ENCODE measurements at places on chromosomes 5 and 9. TPM values are rescaled to one million over a fixed set of nuclear protein-coding genes. Genes with fewer than 3 reads are reported as not detected.

- no peak for DNase-seq
Observed at GRCh38 chr5:135119481-135119880, 85.5 kb upstream of the PITX1 start.

Gene DMGDH
- total RNA-seq = 0.37 TPM

DNA sequence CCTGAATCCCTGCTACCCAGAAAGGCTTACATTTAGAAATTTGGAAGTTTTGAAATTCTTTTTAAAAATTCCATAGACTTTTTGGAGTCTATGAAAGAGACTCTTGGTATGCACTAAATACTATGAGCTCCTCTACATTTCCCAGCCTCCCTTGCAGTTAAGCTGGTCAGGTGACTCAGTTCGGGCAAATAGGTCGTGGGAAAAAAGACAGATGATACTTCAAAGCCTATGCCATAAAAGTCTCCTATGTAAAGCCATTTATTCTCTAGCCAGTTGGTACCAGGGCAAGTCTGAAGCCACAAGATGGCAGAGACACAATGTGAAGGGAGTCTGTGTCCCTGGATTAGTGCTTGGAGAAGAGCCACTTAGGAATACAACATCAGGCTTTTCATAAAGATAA is 101.8 kb downstream of the BOD1 start:
- no peak for DNase-seq

DNA sequence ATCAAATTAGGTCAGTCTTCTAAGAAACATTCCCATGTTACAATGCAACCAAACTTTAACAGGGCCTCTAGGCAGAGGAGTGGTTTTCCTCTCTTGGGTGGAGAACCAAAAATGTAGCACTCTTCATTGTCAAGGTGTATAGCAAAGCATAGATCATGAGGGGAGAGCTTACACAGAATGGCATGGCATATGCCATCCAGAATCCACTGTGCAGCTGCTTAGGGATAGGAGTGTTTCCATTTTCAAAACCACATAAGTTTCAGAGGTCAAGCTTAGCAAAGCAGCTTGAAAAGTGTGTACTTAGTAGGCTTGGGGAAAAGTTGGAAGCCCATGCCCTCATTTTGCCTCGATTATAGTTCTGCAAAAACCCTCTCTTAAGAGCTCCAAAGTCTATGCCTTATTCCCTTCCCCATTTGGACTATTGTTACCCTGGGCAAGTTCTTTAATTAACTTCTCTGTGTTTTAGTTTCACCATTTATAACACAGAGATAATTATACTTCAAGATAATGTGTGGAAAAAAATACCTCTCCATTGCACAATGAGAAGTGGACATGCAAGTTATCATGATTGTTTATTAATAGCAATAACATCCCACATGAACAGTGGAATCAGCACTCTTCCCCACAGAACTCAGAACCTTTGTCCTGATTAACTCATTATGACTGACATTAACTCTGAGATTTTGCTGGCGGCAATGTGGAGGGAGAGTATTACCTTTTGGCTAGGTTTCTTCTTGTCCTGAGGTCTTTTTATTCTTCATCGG is 398.9 kb upstream of the WWC1 start:
- DNase-seq = no peak

- no peak for DNase-seq
Observed at GRCh38 chr5:38121420-38121819, 136.9 kb upstream of the EGFLAM start.

DNA sequence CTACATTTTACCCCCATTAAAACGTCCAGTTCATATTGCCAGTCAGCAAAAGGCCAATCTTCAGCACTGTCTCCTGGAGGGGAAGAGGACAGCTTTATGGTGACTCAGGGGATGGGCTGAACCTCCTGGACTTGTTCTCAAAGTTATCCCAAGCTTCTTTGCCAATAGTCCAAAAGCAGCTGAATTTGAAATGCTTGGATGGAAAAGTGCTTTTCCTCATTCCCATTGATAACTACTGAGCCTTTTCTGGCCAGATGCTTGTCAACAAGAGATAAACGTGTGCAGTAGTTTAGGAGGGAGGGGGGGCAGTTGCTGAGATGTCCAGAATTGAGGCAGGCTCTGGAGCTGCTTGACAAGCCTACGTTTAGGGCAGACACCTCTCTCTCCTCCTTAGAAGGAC is 43.5 kb downstream of the MTX3 start:
- DNase-seq = no peak

Gene F12
- total RNA-seq = 7.3 TPM

DNA sequence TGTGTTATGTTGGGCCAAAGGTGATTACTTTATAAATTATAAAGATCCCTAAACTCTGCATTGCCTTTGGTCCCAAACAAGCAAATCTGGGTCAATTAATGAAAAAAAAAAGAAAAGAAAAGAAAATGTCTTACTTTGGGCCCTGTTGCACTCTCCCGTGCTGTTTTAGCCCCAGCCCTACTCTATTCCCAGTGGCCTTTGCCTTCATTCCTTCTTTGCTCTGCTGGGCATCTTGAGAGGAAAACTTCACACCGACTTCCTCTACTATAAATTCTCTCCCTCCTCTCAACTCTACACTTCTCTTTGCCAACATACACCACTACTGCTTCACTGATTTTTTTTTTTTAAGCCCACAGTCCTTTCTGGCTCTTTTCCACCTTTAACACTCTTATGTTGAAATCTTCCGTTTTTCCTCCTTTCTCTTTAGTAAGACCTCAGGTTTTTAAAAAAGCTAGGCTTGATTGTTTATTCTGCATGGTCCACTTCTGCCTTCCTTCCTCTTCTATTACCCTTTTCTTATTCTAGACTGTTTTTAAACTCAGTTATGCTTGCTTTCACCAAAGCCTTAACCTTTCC is 4.5 kb upstream of the MSMP start:
- no peak for DNase-seq

DNA sequence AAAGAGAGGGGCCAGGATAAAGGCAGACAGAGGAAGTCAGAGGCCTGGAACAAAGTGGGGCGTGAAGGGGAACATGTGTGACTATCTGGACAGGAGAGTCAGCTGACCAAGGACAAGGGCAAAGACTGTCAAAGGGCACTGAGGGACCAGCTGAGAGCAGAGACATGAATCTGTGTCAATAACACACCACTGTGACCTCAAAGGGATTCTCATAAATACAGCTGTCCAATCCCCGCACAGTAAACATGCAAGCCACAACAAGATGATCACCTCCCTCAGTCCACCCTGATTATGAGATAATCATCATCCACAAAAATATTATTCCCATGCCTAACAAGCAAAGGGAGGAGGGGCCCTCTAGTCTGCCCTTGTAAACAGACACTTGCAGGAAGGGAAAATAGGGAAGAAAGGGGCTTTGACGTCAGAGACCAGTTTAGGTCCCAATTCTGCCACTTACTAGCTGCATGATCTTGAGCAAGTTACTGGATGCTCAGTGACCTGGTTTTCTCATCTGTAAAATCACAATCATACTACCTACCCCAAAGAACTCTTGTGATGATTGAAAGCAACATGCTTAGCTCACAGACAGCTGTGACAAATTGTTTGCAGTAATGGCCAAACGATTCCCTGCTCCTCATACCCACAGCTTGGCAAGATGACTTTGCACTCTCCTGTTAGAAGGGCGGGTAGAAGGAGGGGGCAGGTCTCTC is 41.8 kb downstream of the RAPGEF1 start:
- DNase-seq = peak; percentile 39

Gene GMCL2
- total RNA-seq = not detected

DNA sequence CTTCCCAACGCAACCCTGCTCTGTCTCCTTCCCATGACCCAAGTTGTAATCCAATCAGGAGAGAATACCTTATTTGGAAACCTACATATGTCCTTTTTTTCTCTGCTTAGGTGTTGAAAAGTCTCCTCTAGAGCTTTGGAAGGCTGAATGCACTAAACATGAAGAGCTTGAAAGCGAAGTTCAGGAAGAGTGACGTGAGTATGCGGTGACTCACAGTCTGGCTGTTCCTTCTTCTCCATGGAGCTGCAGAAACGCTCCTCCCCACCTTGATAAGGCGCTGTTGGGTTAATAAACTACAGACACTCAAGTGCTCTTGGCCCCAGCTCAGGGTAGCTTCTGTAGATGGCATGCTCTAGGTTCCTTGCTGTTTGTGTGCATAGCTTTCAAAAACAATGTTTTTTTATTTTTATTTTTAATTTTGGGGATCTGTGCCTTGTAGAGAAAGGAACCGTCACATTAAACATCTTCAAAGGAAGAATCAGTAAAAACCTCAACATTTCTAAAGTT is 30.7 kb downstream of the RAI14 start:
- peak; percentile 97 for DNase-seq

Gene PAPPA
- 0.39 TPM for total RNA-seq

GRCh38 chr9:92155221-92155620 is 40.0 kb upstream of the SPTLC1 start:
- no peak for DNase-seq

- no peak for DNase-seq
Observed at GRCh38 chr5:166529200-166529599, 1762.2 kb upstream of the WWC1 start.

Gene BARHL1
- total RNA-seq = not detected

- DNase-seq = no peak
Observed at GRCh38 chr5:73440262-73440661, 8.3 kb downstream of the FOXD1 start.

Gene DDX4
- not detected for total RNA-seq
